ENCODE measurements at places on chromosomes 4 and X.

GRCh38 chrX:8749697-8750096 is 17.8 kb upstream of the ANOS1 start:
- H3K4me1 ChIP-seq: no peaks in the 10 kb centered on the region
- no peak for DNase-seq
- no peak overlapping the region for H3K4me3 ChIP-seq
- H3K27ac ChIP-seq: no peak overlapping the region
- no peaks in the 10 kb centered on the region for H3K36me3 ChIP-seq
- no peaks in the 10 kb centered on the region for H3K27me3 ChIP-seq

DNA sequence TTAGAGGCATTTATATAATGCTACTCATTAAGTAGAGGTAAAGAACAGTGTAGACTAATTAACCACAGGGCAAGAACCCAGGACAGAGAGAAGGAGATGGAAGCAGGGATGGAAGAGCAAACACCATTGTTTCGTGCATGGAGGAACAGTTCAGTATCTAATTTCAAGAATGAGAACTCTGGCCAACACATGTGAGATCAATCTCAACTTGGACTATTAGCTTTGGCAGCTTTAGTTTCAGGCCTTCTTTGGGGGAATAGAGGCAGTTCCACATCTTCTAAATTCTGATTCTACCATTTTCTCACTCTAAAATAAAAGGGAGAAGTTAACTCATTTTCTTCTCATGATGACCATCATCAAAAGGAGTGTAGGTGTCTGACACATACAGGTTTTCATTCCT is 207.0 kb downstream of the LDB2 start:
- H3K27me3 ChIP-seq: no peaks in the 10 kb centered on the region
- no peak for DNase-seq
- peak overlapping the region; percentile 68 for H3K27ac ChIP-seq
- H3K4me1 ChIP-seq: peaks cover 11% of the 10 kb centered on the region
- no peak overlapping the region for H3K4me3 ChIP-seq

GRCh38 chr4:183936574-183937345 is 31.7 kb downstream of the STOX2 start:
- H3K4me3 ChIP-seq: no peak overlapping the region
- H3K27me3 ChIP-seq: no peaks in the 10 kb centered on the region
- no peak for DNase-seq
- no peaks in the 10 kb centered on the region for H3K4me1 ChIP-seq

GRCh38 chr4:7607156-7607910 is 172.6 kb upstream of the PSAPL1 start:
- no peak overlapping the region for H3K4me3 ChIP-seq
- H3K27ac ChIP-seq: no peak overlapping the region
- no peaks in the 10 kb centered on the region for H3K4me1 ChIP-seq

DNA sequence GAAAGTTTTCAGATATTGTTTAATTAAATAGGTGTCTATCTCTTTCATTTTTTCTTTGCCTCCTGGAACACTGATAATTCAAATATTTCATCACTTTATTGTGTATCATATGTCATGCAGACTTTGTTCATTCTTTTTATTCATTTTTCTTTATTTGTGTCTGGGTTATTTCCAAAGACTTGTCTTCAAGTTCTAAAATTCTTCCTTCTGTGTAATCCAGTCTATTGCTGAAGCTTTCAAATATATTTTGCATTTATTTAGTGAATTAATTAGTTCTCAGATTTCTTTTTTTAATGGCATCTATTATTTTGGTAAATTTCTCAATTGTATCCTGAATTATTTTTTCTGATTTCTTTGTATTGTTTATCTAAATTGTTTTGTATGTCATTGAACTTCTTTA is 70.1 kb downstream of the ZNF330 start:
- DNase-seq: no peak
- H3K4me3 ChIP-seq: no peak overlapping the region
- H3K4me1 ChIP-seq: no peaks in the 10 kb centered on the region

DNA sequence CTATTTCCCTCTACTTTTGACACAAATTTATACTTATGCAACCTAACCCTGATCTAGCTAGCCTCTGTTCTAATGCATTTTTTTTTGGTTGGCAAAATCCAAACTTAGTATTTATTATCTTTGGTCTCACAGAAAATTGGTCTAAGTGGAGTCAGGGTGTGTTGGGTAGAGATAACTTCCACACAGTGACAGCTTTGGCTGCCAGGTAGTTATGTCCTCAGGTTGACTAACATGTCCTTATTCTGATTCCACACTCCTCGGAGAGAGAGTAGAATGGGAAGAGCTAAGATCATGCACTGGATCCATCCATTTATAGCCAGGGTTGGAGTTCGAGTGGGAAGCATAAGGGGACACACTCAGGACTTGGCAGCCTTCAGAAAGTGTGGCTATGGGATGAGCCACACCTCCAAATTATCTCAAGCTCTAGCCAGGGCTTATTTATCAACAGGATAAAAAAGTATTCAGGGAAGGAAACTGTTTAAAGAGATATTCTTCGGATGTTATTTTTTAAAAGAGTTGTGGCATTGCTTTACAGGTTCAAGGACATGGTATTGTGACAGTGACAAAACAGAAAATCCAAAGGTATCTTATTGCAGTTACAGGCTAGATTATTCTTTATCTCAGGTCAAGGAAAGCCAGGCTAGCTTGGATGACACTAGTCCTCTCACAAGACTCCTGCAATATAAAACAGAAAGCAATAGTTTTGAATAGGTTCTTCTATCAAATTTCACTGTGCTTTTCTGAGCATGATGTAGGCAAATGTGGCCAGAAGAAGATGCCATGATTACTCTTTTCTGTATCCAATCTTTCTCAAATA is 51.5 kb downstream of the NPY1R start:
- no peaks in the 10 kb centered on the region for H3K36me3 ChIP-seq
- H3K27me3 ChIP-seq: no peaks in the 10 kb centered on the region
- no peak overlapping the region for H3K4me3 ChIP-seq

GRCh38 chrX:152412105-152412504 is 39.0 kb downstream of the GABRA3 start:
- H3K27ac ChIP-seq: no peak overlapping the region
- DNase-seq: no peak
- no peak overlapping the region for H3K4me3 ChIP-seq

DNA sequence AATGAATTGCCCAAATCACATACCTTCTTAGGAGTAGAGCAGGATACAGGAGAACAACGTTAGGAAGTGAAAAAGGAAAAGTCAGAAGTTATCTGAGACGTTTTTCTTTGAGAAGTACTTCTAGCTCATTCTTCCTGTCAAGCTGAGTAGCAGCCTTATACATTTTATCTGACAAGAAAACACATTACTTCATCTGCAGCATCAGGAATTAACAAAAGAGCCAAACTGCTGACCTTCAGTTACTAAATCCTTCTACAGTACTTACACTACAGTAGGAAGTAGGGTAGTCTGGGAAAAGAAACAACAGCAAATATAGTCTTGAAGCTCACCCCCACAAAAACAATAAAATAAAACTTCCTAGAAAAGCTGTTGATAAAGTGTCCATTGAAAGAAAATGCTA is 57.0 kb downstream of the ATP11C start:
- H3K4me1 ChIP-seq: peaks cover 8% of the 10 kb centered on the region
- no peak overlapping the region for H3K27ac ChIP-seq
- DNase-seq: no peak
- H3K36me3 ChIP-seq: no peaks in the 10 kb centered on the region
- no peak overlapping the region for H3K4me3 ChIP-seq
- no peaks in the 10 kb centered on the region for H3K27me3 ChIP-seq

DNA sequence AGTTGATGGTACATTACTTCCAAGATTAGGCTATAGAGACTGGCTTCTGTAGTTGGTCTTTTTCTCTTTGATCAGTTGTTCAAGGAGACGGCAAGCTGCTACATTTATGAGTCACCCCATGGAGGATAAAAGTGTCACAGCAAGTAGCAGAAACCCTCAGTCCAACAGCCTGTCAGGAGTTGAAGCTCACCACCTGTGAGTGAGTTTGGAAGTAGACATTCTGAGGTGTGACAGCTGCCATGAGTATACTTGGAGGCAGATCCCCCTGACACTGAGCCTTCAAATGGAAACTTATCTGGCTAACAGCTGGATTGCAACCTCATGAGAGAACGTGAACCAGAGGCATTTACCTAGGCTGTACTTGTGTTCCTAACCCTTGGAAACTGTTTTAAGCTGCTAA is 68.0 kb downstream of the CCNG2 start:
- H3K4me1 ChIP-seq: no peaks in the 10 kb centered on the region
- H3K27me3 ChIP-seq: no peaks in the 10 kb centered on the region
- no peaks in the 10 kb centered on the region for H3K36me3 ChIP-seq
- H3K27ac ChIP-seq: no peak overlapping the region

DNA sequence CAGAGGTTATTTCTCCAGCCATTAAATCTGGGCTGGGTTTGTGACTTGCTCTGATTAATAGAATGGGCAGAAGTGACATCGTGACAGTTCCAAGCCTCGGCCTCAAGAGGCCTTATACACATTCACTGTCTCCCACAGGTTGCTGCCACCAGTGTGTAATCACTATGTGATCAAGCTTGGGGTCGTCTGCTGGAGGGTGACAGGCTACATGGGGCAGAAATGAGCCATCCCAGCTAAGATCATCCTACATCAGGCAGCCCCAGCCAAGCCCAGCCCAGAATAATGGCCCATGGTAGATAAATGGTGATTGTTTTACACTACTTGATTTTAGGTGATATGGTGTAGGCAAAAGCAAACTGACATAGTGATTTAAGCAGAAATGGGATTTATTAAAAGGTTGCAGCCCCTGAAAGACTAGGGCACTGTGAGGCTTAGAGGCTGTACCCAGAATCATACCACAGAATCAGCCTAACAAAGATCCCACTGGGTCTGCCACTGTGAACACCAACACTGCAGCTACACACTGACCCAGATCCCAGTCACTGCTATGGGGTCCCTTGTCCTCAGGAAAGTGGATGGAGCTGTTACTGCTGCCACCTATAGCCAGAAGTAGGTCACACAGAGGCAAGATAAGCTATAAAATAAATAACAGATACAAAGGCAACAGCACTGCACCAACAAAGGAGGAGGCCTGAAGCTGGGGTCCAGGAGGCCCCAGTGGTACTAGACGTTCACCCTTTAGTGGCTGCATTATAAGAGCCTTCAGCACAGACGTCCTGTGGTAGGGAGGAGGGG is 159.6 kb upstream of the RBPJ start:
- no peaks in the 10 kb centered on the region for H3K4me1 ChIP-seq
- no peaks in the 10 kb centered on the region for H3K36me3 ChIP-seq
- DNase-seq: no peak
- H3K27ac ChIP-seq: no peak overlapping the region
- no peaks in the 10 kb centered on the region for H3K27me3 ChIP-seq

DNA sequence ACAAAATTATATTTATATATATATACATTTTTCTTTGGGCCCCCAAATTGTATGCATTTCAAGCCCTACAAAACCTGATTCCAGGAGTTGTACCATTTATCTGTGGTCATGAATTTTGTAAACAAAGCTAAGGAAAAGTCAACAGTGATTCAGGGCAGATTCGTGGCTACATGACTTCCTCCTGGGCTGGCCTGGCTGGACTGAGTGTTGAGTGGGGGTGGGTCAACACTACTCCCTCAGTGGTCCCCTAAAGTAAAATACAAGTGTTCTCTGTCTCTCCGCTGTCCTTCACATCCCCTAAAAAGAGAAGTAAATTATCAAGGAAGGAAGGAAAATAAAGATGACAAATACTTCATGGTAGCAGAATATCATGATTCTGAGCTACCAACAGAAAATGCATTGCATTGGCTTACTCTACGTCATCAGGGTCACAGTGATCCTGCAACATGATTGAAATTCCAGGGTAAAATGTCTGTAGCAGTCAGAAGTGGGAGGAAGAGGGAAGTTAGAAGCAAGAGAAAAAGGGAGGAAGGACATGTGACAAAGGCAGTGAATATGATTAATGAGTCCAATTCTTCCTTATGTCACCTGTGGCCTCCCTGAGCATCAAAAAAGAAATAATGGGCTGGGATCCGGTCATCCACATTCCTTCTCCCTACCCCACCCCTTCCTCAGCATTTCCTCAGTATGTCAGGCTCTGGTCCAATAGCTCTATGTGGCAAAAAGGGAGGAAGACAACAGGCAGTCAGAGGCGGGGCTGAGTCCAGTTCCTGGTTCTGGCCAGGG is 42.4 kb upstream of the MYOZ2 start:
- H3K27ac ChIP-seq: no peak overlapping the region
- no peaks in the 10 kb centered on the region for H3K36me3 ChIP-seq
- no peak for DNase-seq
- H3K4me3 ChIP-seq: no peak overlapping the region

GRCh38 chr4:142944565-142944964 is 98.5 kb upstream of the INPP4B start:
- H3K27ac ChIP-seq: no peak overlapping the region
- no peak for DNase-seq
- H3K27me3 ChIP-seq: no peaks in the 10 kb centered on the region
- H3K4me3 ChIP-seq: no peak overlapping the region
- H3K36me3 ChIP-seq: no peaks in the 10 kb centered on the region
- no peaks in the 10 kb centered on the region for H3K4me1 ChIP-seq

DNA sequence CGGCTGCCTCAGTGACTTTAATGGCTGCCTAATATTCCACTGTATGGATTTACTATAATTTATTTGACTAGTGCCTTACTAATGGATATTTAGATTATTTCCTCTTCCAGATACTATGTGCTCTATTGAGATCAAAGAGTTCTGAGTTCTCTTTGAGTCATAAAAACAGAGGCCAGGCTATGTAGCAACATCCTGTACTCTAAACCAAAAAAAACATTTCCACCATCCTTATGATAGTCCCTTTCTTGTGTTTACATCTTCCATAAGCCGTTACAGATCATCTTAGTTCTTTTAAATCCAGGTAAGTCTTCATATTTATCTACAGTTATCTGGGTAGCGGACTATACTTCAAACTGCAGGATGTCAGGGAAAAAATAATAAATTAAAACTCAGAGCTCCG is 56.6 kb upstream of the TMEM184C start:
- H3K27ac ChIP-seq: no peak overlapping the region
- H3K27me3 ChIP-seq: no peaks in the 10 kb centered on the region
- H3K36me3 ChIP-seq: no peaks in the 10 kb centered on the region
- no peaks in the 10 kb centered on the region for H3K4me1 ChIP-seq
- DNase-seq: no peak

DNA sequence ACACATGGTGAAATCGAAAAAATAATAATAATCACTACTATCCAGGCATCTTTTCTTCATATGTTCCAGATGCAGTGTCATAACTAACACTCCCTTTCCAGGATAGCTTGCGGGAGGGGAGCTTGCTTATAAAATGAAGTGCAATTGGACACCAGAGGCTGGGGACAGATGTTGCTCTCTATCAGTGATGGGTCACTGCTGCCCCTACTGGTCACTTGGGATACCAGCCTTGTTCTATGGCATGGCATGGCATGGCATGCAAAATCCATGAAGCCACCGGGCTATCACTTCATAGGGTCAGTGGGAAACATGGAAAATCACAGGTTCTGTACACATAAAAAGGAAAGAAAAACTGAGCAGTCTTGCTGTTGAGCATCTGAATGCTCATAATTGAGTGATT is 168.1 kb downstream of the GLRA2 start:
- no peaks in the 10 kb centered on the region for H3K4me1 ChIP-seq
- no peaks in the 10 kb centered on the region for H3K27me3 ChIP-seq
- DNase-seq: no peak

- no peak overlapping the region for H3K4me3 ChIP-seq
- no peaks in the 10 kb centered on the region for H3K27me3 ChIP-seq
- no peak overlapping the region for H3K27ac ChIP-seq
These were observed 74.3 kb upstream of the IQCM start for GRCh38 chr4:149889991-149890390.

GRCh38 chr4:125520258-125520990 is 205.7 kb downstream of the FAT4 start:
- H3K27me3 ChIP-seq: no peaks in the 10 kb centered on the region
- H3K36me3 ChIP-seq: no peaks in the 10 kb centered on the region
- no peak for DNase-seq
- H3K27ac ChIP-seq: no peak overlapping the region

GRCh38 chrX:154348646-154349358 is 25.6 kb downstream of the FLNA start:
- no peak for DNase-seq
- H3K27me3 ChIP-seq: no peaks in the 10 kb centered on the region
- H3K4me3 ChIP-seq: no peak overlapping the region
- no peaks in the 10 kb centered on the region for H3K4me1 ChIP-seq
- H3K36me3 ChIP-seq: peaks cover 38% of the 10 kb centered on the region
